ENCODE measurements at places on chromosomes 5 and 9. TPM values are rescaled to one million over a fixed set of nuclear protein-coding genes. Genes with fewer than 3 reads are reported as not detected.
A peak's percentile ranks its signal among the peaks of the same experiment; 100 is the strongest.

DNA sequence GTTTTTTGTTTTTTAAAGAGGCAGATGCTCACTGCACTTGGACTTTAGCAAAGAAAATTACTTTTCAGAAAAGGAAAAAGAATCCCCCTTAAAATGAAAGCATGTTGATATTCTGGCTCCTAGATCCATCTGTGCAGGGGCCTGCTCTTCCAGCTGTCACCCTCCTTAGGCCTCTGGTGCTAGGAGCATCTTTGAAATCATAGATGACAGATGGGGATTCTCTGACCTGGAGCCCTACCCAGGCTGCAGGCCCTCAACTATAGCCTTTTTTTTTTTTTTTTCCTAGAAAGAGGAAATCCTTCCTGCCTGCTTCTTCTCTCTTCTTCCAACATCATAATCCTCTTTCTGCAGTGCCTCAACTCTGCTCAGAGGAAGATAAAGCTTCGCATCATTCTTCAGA, 16.3 kb upstream of the DCP2 start:
- DNase-seq = no peak

GRCh38 chr9:21761309-21761901, 41.0 kb upstream of the MTAP start:
- DNase-seq = no peak

GRCh38 chr5:129653057-129653375, 94.9 kb upstream of the MINAR2 start:
- DNase-seq = no peak

DNA sequence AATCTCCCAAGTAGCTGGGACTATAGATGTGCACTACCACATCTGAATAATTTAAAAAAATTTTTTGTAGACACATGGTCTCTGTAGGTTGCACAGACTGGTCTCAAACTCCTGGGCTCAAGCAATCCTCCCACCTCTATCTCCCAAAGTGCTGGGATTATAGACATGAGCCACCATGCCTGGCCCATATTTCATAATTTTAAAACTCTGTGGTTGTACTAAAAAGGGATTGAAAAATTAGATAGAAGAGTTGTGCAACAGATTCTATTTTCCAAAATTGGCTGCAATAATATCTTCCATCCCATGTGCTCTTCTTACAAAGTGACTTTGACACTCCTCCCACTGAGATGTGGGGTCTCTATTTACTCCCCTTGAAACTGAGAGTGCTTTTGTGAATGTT, 7.6 kb upstream of the UHRF2 start:
- DNase-seq = no peak

DNA sequence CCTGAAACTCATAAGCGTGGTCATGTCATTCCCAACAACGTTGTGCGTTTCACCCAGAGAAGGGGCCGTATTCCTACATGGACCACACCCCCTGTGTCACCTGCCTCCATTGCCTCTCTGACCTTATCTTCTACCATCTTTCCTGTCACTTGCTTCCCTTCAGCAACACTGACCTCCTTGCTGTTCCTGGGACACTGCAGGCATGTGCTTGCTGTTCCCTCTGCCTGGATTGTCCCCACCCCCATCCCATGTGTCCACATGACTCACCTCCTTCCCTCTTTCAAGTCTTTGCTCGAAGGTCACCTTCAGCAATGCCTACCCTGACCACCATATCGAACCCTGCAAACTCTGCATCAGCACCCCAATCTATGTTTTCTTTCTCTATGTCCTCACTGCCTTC, 133.2 kb upstream of the ZNF618 start:
- DNase-seq = no peak

GRCh38 chr9:35945341-35946018, 12.5 kb downstream of the OR2S2 start:
- DNase-seq = peak; percentile 84

DNA sequence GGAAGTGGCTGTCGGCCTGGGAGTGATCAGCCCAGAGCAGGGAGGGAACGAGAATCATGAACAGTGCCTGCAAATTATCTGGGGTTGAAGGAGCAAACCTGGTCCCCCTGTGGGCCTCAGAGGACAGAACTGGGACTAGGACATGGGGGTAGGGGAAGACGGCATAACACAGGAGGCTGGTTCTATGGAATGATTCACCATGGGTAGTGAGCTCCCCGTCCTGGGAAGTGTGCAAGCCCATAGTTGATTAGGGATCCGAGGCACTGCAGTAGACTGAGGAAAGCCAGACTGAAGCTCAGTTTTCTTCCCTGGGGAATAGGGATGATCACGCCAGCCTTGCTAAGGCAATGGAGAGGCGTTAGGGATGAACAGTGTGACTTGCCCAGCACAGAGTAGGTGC, 5.6 kb downstream of the ADGRD2 start:
- no peak for DNase-seq

DNA sequence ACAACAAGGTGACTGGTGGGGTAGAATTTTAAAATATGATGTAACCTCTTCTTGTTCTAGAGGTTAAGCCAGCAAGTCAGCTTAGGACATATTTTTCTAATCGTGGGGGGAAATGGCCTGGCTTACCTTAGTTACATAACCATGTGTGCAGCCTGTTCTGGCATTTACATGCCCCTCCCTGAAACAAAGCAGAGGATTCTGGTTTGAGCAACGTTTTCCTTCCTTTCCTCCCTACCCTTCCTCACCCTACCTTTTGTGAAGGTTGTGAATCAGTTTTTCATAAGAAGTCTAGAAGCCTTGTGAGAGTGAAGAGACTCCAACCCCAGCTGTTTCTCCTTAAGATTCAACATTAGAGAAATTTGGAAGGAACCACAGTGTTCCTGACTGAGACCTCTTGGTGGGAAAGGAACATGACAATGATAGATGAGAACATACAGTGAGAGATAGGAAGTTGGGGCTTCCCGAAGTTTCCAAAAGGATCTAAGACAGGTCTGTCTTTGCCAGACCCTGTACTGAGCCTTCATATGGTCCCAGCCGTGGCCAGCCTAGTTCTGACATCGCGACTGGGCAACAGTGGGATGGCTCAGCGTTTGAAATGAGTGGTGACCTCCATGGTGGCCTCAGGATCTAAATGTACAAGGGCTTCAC, 365.2 kb downstream of the SPATA31D1 start:
- DNase-seq = no peak

DNA sequence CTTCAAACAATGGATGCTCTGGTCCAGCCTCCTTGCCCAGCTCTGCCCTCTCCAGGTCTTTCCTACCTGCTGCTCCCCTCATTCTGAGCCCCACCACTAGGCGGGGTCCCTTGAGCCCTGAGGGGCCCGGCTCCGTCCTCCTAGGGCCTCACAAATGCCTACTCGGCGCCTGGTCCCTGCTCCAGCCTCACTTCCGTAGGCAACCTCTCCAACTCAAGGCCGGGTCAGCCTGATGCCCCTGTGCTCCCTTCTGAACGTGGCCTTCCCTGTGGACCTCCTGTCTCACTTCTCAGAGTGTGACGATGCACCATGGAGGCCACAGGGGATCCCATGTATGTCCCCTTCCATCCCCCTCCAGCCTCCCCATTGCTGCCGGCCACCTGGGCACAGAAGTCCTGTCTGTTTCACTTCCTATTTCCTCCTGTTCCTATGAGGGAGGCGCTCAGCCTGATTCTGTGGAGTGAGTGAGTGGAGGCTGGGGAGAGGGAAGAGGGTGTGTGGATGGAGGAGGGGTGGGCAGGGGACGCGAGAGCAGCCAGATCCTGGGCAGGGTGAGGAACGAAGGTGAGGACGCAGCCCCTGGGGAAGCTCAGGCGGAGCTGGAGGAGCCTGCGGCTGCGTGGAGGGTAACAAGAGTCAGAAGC, 127.2 kb upstream of the FAM120A start:
- DNase-seq = no peak

- DNase-seq = no peak
Measured at GRCh38 chr5:1783216-1783554, 16.5 kb downstream of the MRPL36 start.

The LHX2 gene
- not detected for total RNA-seq

The SHISAL2B gene
- total RNA-seq = not detected

The LHX3 gene
- not detected for total RNA-seq

The INSL6 gene
- not detected for total RNA-seq

The IFNK gene
- total RNA-seq = not detected

The CTXN3 gene
- not detected for total RNA-seq

The SNAPC4 gene
- total RNA-seq = 4.3 TPM
